Fibroblast of skin of back (primary cell): ENCODE measurements at places on chromosomes 5 and 9.

GRCh38 chr5:147560718-147561331, 51.0 kb upstream of the DPYSL3 start:
- DNase-seq = no peak

GRCh38 chr9:126758916-126759585, 45.8 kb upstream of the ZBTB43 start:
- DNase-seq = no peak

DNA sequence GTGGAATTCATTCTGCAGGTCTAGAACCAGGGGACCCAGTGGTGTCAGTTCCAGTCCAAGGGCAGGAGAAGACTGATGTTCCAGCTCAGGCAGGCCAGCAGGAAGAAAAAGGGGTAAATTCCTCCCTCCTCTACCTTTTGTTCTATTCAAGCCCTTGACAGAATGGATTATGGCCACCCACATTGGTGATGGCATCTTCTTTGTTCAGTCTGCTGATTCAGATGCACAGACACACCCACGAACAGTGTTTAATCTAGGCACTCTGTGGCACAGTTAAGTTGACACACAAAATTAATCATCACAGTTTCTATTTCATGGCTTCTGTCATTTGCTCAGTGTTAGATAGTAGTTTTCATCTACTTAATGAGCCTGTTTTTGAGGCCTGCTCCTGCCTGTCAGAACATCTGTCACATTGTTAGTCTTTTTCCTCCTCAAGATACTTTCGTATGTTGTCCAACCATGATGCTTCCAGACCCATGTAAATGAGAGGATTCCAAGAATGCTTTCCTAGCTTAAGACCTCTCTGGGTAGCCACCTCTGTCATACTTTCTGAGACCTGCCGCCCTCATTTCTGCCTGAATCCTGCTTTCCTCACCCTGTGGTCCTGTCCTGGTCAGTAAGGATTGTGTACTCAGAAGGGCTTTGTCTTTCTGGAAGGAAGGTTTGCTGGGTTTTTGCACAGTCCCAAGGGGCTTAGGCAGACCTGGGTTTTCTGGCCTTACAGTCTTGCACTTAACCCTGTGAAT, 72.5 kb downstream of the SPIN1 start:
- no peak for DNase-seq

- DNase-seq = no peak
These were observed 119.6 kb downstream of the PARP8 start for GRCh38 chr5:50786073-50786472.

DNA sequence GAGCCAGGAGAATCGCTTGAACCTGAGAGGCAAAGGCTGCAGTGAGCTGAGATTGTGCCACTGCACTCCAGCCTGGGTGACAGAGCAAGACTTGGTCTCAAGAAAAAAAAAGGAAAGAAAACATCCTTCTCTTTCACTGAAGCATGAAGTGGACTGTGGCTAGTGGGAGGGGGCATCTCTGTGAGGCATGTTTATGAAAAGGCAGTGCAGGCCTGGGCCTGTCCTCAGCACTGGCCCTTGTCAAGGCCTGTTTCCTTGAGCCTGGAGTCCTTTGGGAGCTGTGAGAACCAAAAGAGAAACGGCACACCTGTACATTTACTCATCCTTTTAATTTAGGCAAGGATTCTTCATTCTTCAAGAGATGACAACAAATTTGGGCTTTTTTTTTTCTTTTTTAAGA, 18.3 kb upstream of the FUBP3 start:
- no peak for DNase-seq

GRCh38 chr9:116208417-116209232, 55.0 kb downstream of the PAPPA start:
- DNase-seq = peak; percentile 79

GRCh38 chr9:69178583-69179011, 4.5 kb downstream of the TJP2 start:
- peak; percentile 33 for DNase-seq

- DNase-seq = peak; percentile 96
These were observed 39.9 kb downstream of the COL15A1 start for GRCh38 chr9:98983295-98984268.

GRCh38 chr9:14402583-14402982, 88.6 kb upstream of the NFIB start:
- no peak for DNase-seq
